A549 treated with GW870086 at 1 μM for 4 hours (cell line): ENCODE measurements at places on chromosomes 7 and 10. TPM values are rescaled to one million over a fixed set of nuclear protein-coding genes. Genes with fewer than 3 reads are reported as not detected.

TRIM24 gene
- 6.3 to 8.3 TPM (median 7.0 TPM) in 5 replicates for total RNA-seq

MKI67 gene
- 50.5 to 71.5 TPM (median 60.1 TPM) in 5 replicates for total RNA-seq

TRIM50 gene
- 0.08 TPM in 1 of 5 replicates, not detected in the others for total RNA-seq

BTBD16 gene
- 0.48 to 1.7 TPM (median 0.81 TPM) in 5 replicates for total RNA-seq

CYP17A1 gene
- not detected in 5 replicates for total RNA-seq
